Stimulated activated CD8-positive, alpha-beta memory T cell treated with anti-CD3 and anti-CD28 coated beads, Interleukin-7, amount 100 ng/mL, for 48 hours (primary cell): ENCODE measurements at places on chromosomes 12 and 14.

DNA sequence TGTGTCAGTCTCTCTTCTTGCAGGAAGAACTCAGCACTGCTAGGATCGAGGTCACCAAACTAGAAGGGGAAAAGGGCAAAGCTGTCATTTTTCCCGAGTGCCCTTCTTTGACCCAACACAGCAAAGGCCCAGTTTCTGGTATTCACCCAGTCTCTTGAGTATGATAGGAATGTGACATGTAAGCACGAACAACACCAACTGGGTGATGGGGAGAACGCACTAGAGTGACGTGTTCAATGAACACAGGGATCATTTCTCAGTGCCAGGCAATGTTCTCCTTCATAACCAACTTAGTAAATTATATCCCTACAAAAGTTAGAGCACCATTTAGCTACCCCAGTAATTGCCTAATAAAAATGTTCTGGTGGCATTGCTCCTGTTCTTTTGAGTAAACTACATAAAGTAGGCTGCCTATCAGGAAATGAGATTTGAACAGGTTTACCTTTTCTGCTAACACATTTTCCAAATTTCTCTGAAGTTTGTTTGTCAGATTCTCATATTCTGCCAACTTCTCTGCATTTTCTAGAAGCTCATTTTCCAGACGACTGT, 64.5 kb downstream of the NIN start:
- no peak for DNase-seq

DNA sequence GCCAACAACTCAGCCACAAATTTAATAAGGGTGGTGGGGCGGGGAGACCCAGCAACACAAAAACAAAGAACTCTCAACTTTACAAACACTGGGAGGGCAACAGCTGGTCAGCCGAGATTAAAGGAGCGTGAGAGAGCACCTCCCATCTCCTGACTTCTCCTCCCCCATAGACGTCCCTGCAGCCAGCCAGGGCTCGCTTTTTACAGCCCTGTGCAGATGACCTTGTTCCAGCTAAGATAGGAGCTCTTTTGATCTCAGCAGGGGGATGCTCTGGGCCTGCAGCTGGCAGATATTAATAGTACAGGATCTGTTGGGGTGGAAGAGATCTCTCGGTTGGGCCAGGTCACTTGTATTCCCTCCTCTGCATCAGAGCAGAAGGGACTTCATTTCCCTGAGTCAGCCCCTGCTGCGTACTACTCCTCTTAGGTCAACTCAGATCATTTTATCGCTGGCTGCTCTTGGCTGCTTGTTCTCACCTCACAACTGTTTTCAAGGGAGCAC, 475.8 kb downstream of the RAD51B start:
- DNase-seq, result no peak

- no peak for DNase-seq
Observed at GRCh38 chr14:38108681-38109080, 99.0 kb upstream of the SSTR1 start.

DNA sequence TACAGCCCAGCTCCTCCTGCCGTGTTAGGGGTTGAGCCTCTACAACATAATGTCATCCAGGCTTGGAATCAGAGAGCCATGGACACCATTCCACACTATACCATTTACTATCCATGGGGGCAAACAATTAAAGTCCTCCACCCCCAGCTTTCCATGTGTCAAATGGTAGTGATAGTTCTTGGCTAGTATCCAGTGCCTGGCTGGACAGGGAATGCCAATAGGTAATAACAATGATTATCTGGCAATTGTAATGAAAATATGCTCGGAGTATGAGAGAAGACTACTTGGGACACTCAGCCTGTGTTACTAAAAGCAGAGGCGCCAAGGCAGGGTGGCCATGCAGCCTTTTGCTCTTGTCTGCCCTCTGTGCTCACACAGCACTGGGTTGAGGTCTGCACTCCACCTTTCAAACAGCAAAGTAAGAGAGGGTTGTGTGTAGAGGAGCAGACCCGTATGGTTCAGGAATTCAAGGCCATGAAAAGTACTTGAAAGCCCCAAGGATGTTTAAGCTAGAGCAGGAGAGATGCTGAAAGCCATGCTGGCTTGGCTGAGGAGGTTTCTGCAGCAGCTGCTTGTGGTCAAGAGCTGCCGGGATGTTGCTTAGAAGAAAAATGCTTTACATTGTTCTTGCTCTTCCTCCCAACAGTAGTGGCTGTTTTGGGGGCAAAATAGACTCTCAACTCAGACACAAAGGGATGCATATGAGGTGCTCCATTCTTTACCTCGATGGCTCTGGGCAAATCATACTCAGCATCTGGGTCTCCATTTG, 10.6 kb downstream of the SERPINA3 start:
- no peak for DNase-seq

GRCh38 chr14:73457041-73457923, 1.1 kb downstream of the NUMB start:
- DNase-seq, result no peak

DNA sequence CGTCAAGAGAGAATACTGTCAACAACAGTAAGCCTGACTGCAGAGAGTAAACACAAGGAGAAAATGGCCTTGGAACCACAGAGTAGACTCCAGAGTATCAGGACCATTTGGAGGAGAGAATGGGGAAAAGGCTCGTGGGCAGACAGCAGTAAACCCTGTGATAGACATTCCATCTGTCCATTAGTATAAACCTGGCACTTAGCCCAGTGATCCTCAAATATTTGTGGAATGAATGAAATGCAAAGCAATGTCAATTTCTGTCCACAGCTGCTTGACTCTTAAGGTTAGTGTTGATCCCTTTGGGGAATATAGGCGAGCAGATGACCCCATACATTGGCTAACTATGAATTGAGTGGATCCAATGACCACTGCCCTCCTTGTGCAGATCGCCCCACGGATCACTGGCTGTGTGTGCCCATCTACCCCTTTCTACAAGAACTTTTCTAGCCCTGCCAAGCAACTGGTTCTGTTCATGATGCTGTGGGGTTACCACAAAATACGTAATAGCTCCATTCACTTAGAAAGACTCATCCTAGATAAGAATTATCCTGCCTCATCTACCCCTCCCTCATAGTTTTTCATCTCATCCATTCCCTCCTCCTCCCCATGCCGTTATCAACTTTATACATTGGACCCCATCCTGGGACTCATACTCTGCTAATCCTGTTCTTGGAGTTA, 846.8 kb downstream of the NRXN3 start:
- DNase-seq, result no peak

- peak; percentile 34 for DNase-seq
Observed at GRCh38 chr14:34059925-34060650, 109.2 kb upstream of the EGLN3 start.

- no peak for DNase-seq
Observed at GRCh38 chr12:54762390-54762789, 91.9 kb upstream of the MUCL1 start.

GRCh38 chr12:16347391-16348298, at the start of gene MGST1:
Gene MGST1 (plus strand): TSS chr12:16347645. CDS start chr12:16354253, 6,608 bp downstream.
- no peak for DNase-seq

DNA sequence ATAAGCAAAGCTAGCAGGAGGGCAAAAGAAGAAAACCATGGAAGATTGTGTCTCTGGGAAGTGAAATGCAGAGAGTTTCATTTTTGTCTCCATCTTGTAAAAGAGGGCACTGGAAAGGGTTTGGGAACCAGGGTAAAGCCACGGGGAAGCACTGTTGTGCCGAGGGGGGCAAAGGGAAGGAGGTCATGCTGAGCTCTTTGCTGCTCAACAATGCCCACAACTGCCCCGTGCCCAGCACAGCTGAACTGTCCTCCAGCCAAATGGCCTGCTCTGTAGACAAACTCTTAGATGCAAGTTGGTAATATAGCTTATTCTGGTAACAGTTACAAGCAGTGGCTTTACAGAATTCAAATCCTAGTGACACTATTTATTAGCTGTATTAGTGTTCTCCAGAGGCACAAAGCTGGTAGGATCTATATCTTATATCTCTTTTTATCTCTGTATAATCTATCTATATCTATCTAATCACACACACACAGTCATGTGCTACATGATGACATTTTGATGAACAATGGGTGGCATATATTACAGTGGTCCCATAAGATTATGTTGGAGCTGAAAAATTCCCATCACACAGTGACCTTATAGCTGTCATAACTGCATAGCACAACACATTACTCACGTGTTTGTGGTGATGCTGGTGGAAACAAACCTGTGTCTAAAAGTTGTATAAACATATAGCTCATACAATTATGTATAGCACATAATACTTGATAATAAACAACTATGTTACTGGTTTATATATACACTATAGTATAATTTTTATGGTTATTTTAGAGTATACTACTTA, 203.4 kb upstream of the DDHD1 start:
- DNase-seq, result no peak

GRCh38 chr14:104105822-104106470, 20.4 kb downstream of the ASPG start:
- DNase-seq, result no peak

- no peak for DNase-seq
Observed at GRCh38 chr12:60257063-60257462, 661.2 kb downstream of the SLC16A7 start.

DNA sequence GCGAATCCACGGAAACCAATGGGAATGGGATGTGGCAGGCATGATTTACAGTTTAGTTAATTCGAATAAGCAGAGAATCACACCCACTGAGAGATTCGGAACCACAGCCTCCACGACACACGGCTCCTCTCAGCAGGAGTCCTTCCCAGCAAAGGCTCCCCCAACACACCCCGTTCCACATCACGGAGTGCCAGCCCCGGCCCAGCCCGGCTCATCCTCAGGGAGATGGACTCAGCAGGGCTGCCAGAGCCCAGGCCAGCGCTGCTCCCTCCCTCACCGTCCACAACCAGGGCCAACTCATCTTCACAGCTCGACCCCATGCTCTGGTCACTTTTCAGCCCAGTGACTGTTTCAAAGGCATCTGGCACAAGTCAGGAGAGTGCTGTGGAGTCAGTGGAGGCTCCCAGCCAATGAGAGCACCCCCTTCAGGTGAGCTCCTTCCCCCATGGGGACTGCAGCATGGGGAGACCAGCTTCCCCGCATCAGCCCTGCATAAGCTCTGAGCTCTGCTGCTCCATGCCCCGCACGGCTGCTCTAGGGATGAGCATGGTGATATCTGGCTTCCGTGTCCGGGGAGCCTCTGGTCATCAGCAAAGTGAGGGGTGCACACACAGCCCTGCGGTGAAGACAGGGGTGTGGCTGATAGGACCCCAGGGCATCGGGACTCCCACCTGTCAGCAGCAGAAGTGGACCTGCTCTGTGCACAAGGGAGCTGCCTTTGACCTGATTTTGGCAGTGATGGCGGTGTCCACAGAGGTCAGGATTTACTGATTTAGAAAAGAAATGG, 238.8 kb upstream of the SFSWAP start:
- no peak for DNase-seq

GRCh38 chr14:90511795-90512328, 115.0 kb downstream of the CALM1 start:
- DNase-seq, result no peak

DNA sequence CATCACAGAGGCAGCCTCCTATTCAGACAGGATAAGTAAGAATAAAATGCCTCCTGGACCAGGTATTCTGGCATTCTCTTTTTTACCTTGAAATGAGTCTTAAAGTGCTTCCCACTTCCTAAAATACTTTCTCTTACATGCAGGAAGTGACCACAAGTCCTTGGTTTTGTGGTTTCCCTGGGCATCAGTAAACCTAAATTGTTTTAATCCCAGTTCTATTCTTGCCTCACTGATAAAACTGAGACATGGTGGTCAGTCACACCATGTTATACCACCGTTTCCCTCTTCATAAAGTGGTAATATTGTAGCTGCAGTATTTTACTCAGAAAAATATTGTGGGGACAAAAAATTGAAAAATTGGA, 1.2 kb upstream of the SALL2 start:
- DNase-seq, result no peak

GRCh38 chr12:24227551-24227950, 278.1 kb upstream of the SOX5 start:
- DNase-seq, result no peak

GRCh38 chr12:116880817-116881324, 370 bp downstream of the HRK start:
- peak; percentile 9 for DNase-seq

- DNase-seq, result no peak
Observed at GRCh38 chr12:517538-517937, 57.8 kb downstream of the B4GALNT3 start.

DNA sequence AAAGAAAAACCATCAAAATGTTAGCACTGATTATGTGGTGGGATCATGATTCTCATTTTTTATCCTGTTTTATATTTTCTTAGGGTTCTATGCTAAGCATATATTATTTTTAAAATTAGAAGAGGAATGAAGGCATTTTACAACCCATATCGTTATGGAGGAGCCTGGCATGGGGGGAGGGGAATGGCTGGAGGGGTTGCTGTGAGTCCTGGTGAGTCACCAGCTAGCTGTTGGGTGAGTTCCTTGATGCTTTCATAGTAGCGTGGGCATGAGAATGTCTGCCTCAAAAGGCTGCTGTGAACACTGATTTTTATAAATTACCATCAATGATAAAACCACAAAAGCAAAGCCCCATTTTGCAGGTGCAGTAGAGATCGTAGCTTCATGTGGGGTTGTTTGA, 46.9 kb downstream of the C14orf132 start:
- DNase-seq, result no peak

DNA sequence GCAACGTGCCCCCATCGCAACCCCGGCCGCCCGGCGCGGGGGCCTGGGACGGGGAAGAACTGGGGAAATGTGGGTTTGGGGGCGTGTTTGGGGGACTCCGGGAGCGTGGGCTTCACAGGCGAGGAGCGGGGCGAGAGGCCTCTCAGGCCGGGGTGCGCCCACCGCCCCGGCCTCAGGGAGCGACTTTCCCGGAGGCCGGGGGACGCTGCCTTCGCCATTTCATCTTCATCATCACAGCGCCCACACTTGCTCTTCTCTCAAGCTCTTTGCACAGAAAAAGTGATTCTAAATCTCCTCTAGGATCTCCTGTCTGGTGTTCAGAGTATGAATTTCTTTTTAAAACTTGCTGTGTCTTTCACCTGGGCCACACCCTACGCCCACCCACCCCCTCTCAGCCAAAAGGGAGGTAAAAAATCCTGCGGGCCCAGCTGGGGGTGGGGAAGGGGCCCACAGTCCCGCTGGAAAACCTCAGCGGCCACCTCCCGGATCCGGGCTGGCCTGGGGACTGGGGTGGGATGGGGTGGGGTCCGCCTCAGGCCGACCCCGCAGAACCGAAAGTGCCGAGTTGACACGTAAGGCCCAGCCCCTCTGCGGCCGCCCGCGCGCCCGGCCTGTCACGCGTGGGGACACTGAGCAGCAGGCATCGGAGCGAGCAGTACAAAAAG, 7.4 kb downstream of the CDKN1B start:
- DNase-seq, result no peak

DNA sequence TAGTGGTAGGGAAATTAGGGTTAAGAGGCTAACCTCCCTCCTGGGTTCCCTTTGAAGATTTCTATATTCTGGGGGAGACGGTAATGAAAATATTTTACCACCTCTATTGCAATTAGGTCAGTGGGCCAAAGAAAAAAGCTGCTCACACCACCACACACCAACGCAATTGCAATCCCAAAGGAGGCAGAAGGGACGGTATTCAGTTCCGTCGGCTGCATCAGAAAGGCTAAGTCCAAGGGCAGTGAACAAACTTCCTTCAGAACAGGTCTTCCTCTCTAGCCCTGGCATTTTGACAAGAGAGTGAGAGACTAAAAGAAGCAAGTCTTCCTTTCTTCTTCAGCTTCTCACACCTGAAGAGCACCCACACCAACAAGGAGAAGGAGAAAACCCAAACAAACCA, 51.2 kb downstream of the OTX2 start:
- DNase-seq, result no peak

- DNase-seq, result no peak
Observed at GRCh38 chr14:63465347-63465746, 77.8 kb downstream of the PPP2R5E start.

- peak; percentile 80 for DNase-seq
Observed at GRCh38 chr14:50038398-50039119, 77.8 kb downstream of the VCPKMT start.

- DNase-seq, result no peak
Observed at GRCh38 chr12:34402899-34403705, 380.8 kb downstream of the ALG10 start.

GRCh38 chr12:82880442-82880901, 193.8 kb downstream of the TMTC2 start:
- no peak for DNase-seq
